Smooth muscle cell of the brain vasculature (primary cell): ENCODE measurements at places on chromosomes 7 and 10.

DNA sequence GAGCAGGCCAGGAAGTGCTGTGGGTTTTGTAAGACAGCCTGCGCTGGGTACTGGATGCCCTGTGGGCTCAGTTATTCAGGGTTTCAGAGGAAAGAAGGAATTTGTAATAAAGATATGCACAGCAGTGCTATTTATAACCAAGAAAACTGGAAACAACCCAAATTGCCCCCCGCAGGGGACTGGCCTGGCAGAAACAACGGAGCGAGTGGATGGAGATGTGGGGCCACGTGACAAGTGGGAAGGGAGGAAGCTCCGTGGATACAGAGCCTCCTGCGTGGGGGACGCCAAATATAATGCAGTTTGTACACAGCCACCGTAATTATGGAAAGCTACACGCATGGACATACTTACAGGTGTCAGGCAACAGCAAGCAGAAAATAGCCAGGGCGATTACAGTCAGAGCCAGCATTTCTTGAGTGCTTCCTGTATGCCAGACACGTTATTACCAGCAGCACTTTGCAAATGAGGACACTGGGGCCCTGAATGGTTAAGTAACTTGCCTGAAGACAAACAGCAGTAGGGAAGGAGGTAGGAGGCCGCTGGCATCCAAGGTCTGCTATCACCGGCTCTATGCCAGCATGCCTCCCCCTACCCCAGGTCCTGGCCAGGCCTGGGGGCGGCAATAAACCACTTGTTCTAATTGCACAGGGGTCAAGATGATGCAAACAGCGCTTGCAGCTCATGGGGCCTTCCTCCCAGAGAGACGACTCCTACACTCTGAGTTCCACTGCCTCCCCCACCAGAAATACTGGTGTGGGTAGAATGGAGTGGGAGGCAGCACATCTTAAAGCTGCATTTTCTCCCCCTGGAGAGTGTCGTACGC lies 8.7 kb upstream of the CAMK2B start:
- no peak for DNase-seq

GRCh38 chr7:116500078-116500853 lies 728 bp downstream of the CAV2 start:
- DNase-seq: no peak

- DNase-seq: no peak
Observed at GRCh38 chr10:74677951-74678350, 148.4 kb upstream of the KAT6B start.

GRCh38 chr7:90173127-90173844 lies 19.0 kb downstream of the STEAP1 start:
- DNase-seq: no peak

- no peak for DNase-seq
Observed at GRCh38 chr10:3000048-3000447, 67.3 kb upstream of the PFKP start.

- no peak for DNase-seq
Observed at GRCh38 chr7:21543528-21544302, 876 bp downstream of the DNAH11 start.

- DNase-seq: no peak
Observed at GRCh38 chr7:134741907-134742635, 37.4 kb upstream of the CALD1 start.

- no peak for DNase-seq
Observed at GRCh38 chr7:131357282-131357880, 29.7 kb downstream of the MKLN1 start.

DNA sequence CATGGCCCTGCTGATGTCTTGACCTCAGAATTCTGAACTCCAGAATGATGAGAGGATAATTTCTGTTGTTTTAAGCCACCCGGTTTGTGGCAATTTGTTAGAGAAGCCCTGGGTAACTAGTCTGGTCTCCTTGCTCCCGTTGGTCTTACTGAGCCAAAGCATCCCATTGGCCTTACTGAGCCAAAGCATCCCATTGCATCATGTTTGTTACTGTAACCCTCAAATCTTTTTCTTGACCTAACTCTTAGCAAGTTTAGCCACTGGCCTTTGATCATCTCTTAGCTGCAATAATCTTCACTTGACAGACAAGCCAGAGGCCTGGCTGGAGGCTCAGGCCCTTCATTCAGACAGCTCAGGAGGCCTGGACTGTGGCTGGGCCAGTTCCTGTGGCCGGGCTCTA lies 21.8 kb downstream of the TBXAS1 start:
- no peak for DNase-seq

GRCh38 chr10:78327778-78328591 lies 294.3 kb downstream of the RPS24 start:
- no peak for DNase-seq

DNA sequence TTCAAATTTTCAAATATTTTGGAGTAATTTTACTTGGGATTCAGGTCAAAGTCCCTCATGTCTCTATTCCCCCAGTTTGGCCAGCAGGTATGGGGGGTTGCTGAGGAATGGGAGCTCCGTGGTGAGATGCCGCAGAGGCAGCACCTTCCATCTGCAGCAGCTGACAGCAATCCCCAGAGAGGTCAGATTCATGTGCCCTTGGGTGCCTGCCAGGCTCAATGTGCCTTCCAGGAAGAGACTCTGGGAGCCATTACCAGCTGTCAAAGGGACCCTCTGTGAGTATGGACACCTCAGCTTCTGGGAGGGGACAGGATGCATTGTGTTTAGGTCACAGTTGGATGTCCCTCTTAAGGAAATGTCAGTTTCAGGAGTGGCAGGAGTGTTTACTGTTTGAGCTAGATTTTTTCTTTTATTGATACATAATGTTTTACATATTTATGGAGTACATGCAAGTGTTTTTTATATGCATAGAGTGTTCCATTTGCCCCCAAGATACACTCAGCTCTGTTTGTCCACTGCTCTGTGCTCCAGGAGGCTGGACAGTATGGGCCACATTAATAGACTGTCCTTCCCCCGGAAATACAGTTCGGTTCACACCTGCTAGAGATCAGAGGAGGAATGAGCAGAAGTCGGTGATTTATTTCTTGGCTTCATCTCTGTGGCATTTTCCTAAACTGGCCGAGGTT lies 75.3 kb upstream of the GRB10 start:
- no peak for DNase-seq

DNA sequence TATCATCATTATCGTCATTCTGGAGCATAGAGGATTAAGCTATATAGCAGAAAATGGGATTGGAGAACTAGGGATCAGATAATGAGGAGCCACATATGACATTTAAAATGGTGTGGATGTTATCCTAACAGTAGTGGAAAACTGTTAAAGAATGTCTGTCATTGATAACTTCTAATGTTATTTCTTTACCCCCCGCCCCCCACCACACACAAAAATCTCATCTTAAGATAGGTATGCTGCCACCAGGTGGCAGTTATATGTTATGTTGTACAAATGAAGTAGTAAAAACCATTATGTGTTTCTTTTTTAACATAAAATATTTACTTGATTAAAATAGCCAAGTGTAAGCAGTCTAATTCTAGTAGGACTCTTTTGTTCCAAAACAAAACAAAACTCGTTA lies 13.0 kb downstream of the AKAP9 start:
- DNase-seq: no peak

- no peak for DNase-seq
Observed at GRCh38 chr7:124702385-124702784, 63.2 kb downstream of the GPR37 start.

- no peak for DNase-seq
Observed at GRCh38 chr7:86991093-86991769, 68.2 kb downstream of the ELAPOR2 start.

DNA sequence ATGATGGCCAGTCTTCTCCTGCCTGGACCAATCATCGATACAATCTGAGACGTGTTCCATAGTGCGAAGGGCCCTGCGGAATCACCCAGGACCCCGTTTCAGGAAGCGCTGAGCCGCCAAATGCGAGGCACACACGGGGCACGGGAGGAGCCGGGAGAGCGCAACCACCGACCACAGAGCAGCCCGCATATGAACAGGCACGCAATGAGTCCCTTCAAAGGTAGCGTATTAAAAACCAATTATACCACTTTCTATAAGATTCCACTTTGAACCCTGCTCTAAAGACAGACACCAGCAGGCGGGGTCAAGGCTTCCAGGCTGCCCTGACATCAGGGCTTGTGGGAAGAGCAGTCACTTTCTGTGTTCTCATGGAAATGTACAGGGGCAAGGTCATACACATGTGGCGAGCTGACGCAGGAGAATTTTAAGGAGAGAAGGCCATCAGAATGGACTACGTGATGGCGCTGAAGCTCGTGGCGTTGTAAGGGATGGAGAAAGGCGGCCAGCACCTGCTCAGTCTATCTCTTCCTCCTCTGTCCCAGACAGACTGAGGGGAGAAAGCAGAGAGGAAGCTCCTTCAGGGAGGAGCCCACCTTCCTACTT lies 46.2 kb downstream of the AMZ1 start:
- DNase-seq: no peak

DNA sequence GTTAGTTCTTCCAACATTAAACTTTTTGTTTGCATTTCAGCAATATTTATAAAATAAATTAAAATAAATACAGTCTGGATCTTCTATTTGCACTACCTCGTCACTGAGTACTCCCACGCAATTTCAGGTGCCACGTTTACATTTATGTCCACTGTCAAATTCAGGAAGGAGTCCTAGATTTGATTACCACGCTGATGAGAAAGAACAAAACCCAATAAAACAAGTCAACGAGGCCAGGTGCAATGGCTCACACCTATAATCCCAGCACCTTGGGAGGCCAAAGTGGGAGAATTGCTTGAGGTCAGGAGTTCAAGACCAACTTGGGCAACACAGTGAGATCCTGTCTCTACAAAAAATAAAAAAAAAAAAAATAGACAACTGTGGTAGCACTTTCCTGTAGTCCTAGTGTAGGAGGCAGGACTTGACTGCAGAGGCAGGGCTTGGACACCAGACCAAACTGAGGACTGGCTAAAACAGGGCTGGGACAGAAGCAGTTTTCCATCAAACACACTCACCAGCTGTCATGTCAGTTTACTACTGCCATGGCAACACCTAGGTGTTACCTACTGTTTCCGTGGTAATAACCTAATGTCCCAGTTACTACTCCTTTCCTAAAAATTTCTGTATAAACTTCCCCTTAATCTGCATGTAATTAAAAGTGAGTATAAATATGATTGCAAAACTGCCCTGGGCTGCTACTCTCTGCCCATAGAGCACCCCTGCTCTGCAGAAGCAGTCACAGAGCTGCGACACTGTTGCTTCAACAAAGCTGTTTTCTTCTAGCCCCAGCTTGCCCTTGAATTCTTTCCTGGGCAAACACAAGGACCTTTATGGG lies 341.7 kb downstream of the PARD3 start:
- no peak for DNase-seq

DNA sequence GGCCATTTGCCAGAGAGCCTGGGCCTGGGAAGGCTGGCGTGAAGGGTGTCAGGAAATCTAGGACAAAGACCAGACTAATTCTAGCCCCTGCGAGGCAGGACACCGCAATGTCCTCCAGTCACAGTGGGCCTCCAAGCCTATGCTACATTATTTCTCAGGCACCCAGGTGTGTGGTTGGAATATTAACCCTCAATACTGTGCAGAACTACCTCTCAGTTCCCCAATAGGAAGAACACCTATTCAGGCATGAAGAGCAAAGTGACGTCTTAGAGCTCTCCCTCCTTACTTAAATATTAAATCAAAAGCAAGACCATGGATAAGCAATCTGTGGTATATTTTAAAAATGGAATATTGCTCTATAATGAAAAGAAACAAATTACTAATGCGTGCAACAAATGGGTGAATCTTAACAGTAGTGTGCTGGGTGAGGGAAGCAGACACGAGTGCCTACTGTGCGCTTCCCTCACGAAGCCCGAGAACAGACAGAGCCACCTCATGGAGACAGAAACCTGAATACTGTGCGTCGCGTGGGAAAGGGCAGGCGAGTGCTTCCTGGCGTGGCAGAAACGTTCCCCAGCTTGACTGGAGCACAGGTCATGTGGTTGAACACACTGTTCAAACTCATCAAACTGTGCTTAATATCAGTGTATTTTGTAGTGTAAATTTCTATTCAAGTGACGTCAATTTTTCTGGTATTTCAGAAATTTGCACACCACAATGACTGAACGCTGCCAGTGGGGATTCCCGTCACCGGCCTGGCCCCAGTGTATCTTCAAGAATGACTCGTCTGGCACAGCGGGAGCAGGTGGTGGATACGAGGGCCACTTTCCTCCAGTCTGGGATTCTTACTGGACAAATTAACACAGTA lies 15.5 kb upstream of the PTPRN2 start:
- DNase-seq: no peak
